ENCODE measurements at places on chromosomes 5 and 9. TPM values are rescaled to one million over a fixed set of nuclear protein-coding genes. Genes with fewer than 3 reads are reported as not detected.
A peak's percentile ranks its signal among the peaks of the same experiment; 100 is the strongest.

DNA sequence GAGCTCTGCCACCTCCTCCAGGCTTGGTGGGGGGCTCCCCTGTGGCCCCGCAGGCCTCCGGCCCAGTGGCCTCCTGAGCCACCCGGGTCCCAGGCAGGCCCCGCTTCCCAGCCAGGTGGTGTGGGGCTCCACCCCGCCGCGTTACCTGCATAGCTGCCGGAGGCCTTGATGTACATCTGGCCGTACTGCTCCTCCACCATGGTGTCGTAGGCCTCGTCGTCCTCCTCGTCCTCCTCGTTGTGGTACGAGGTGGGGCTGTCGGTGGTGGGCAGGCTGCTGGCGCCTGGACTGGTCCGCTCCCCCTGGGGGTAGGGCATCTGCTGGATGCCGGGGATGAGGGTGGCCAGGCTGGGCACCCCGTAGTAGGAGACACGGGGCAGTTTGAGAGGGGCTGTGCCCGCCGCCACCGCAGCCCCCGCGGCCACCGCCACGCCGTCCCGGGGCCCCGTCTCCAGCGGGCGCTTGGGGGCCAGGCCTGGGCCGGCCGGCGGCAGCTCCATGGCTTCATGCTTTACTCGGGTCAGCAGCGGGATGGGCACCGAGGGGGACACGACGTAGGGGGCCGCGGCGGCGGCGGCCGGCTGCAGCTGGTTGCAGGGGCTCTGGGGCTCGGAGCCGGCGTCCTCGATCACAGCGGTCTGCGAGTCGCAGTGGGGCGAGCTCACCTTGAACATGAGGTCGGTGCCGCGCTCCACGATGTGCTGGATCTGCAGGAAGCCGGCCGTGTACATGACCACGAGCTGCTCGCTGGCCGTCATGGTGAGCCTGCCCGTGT lies 45.4 kb downstream of the NACC2 start:
- no peaks in the 10 kb centered on the region for H3K27me3 ChIP-seq
- H3K27ac ChIP-seq, result no peak overlapping the region
- peaks cover 21% of the 10 kb centered on the region for H3K36me3 ChIP-seq
- H3K4me3 ChIP-seq, result no peak overlapping the region
- H3K4me1 ChIP-seq, result peaks cover 37% of the 10 kb centered on the region
- no peak for DNase-seq

The LTC4S gene
- total RNA-seq, result 12.6 TPM

GRCh38 chr5:65809817-65810531 lies 88.0 kb downstream of the NLN start:
- DNase-seq, result no peak
- no peaks in the 10 kb centered on the region for H3K4me1 ChIP-seq
- H3K27me3 ChIP-seq, result no peaks in the 10 kb centered on the region
- no peak overlapping the region for H3K27ac ChIP-seq
- H3K36me3 ChIP-seq, result no peaks in the 10 kb centered on the region
- H3K4me3 ChIP-seq, result no peak overlapping the region

DNA sequence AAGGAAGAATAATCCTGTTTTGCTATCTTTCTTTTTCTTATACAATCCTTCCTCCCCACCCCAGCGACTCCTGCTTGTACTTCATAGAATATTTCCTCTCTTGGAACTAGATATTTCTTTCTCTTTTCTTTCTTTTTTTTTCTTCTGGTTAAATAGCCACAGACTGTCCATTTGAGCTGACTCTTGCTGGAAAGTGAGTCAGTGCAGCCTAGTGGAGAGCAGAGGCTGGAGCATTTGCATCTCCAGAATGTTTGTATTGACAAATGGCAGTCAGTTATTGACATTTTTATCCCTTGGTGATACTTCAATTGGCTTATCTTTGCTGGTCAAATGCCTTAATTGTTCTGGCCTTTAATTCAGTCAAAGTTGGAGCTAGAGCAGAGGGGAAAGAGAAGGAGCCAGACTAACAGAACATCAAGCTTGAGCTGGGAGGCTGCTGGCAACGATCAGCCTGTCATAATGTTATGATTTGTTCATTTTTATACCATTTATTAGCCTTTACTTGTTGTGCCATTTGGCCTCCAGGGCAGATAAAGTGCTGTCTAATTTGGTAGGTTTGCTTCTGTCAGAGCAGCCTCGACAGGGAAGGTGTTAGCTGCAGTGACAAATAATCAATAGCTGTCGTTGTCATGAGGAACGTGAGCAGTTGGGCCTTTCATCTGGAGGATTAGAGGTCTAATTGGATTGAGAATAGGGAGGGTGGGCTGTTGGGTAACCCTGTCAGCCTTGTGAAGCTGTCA lies 69.0 kb downstream of the INVS start:
- H3K27ac ChIP-seq, result no peak overlapping the region
- no peaks in the 10 kb centered on the region for H3K4me1 ChIP-seq
- no peaks in the 10 kb centered on the region for H3K27me3 ChIP-seq
- no peak overlapping the region for H3K4me3 ChIP-seq
- DNase-seq, result no peak

DNA sequence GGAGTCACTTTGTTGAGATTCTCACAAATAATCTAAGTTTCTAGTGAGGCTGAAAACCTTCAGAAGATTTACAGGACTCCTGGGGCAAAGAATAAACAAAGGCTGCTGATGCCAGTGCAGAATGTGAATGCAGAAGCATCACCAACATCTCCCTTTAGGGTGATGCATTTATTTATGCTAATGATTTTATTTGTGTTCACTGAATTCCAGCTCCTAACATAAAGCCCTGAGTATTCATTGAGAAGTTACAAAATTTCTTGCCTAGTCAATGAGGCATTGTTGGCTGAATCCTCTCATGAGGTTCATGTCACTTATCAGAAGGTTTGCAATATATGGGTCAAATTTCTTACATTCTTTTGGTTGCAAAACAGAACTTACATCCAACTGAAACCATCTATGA lies 70.0 kb downstream of the GRIN3A start:
- no peak overlapping the region for H3K27ac ChIP-seq
- no peaks in the 10 kb centered on the region for H3K27me3 ChIP-seq
- H3K4me3 ChIP-seq, result no peak overlapping the region
- H3K4me1 ChIP-seq, result no peaks in the 10 kb centered on the region
- no peak for DNase-seq

DNA sequence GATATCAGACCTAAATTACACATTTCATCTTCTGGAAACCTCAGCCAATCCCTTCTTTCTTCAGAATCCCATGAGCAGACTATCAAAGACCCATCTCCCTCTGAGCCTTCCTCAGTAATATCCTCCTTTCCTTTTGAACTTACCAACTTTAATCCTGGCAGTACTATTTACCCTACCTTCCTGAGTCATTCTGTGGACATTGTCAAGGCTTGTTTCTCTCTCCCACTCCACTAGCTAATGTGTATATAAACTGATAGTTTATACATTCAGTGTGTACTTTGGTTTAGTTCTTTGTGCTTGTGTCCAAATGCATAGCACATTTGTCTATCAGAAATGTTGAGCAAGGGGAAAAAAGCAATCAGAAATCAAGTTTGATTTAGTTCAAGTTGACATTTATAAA lies 568.3 kb downstream of the CSNK1G3 start:
- DNase-seq, result no peak
- H3K4me3 ChIP-seq, result no peak overlapping the region
- H3K27me3 ChIP-seq, result no peaks in the 10 kb centered on the region
- H3K4me1 ChIP-seq, result no peaks in the 10 kb centered on the region
- no peak overlapping the region for H3K27ac ChIP-seq

DNA sequence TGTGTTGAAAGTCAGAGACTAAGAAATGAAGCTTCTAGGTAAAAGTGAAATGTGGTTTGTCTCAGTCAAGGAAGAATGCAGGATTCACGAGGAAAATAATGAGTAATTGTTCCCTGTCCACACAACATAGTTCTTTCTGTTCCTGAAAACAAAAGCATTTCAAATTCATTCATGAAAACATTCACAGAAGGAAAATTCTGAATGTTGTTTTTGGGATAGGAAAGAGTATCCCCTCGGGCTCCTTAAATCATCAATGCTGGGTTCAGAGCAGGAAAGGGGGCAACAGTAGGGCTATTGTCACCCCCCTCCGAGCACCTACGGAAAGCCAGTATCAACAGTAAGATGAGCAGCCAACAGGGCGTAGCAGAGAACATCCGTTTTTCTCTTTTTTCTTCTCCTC lies 769.9 kb upstream of the ADAMTS16 start:
- no peaks in the 10 kb centered on the region for H3K27me3 ChIP-seq
- H3K4me3 ChIP-seq, result no peak overlapping the region
- H3K36me3 ChIP-seq, result no peaks in the 10 kb centered on the region
- no peak overlapping the region for H3K27ac ChIP-seq
- no peak for DNase-seq

- H3K4me3 ChIP-seq, result no peak overlapping the region
- DNase-seq, result no peak
- H3K4me1 ChIP-seq, result peaks cover 33% of the 10 kb centered on the region
- peak overlapping the region; percentile 63 for H3K27ac ChIP-seq
These were observed 11.0 kb upstream of the ABL1 start for GRCh38 chr9:130824079-130824478.

The FAM174A gene
- 59.1 TPM for total RNA-seq

- peaks cover 95% of the 10 kb centered on the region for H3K36me3 ChIP-seq
- no peak overlapping the region for H3K4me3 ChIP-seq
- H3K27ac ChIP-seq, result peak overlapping the region; percentile 52
- DNase-seq, result peak; percentile 15
- peaks cover 18% of the 10 kb centered on the region for H3K4me1 ChIP-seq
These were observed 18.6 kb downstream of the RALGDS start for GRCh38 chr9:133102190-133103021.

DNA sequence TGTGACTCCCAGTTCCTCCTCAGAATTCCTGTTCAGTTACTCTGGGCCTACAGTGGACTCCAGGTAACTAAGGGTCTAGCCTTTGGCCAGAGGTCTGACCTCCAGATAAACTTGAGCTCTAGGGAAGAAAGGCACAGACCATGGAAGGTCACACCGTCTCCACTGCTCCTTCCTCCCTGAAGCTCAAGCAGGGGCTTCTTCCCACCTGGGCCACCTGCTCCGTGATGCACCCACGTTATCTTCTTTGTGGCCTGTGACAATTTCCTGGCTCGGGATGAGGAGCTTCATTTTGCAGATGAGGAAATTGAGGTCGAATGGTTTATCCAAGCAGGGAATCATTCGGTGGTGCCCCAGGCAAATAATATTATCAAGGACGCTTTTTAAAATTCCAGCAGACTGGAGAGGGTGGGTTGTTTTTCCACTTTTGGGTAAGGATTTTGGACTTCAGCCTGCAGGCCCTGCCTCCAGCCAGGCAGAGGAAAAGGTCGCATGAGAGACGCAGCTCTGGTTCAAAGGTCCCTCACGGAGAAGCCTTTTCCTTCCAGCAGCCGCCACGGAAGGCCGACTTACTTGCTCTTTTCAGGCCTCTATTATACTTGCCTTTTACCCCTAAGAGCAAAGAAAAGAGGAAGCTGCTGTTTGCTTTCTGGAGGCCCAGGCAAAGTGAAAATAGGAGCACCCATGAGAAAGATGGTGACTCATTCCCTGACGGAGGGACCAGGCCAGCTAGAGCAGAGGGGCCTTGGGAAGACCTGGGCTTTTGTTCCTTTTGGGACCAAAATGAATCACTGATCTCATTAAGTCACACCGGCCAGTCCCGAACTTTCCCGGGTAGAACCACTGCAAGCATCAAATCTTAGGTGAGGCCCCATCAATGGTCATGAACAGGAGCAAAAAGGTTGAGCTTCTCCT lies 22.8 kb upstream of the DUSP1 start:
- peak overlapping the region; percentile 92 for H3K27ac ChIP-seq
- H3K4me3 ChIP-seq, result no peak overlapping the region
- H3K36me3 ChIP-seq, result no peaks in the 10 kb centered on the region
- no peaks in the 10 kb centered on the region for H3K27me3 ChIP-seq
- H3K4me1 ChIP-seq, result peaks cover 69% of the 10 kb centered on the region
- DNase-seq, result no peak

The SLC25A48 gene
- total RNA-seq, result 0.56 TPM

GRCh38 chr9:137745541-137745991 lies 126.8 kb downstream of the EHMT1 start:
- peak; percentile 70 for DNase-seq
- peaks cover 19% of the 10 kb centered on the region for H3K36me3 ChIP-seq
- H3K4me3 ChIP-seq, result no peak overlapping the region

GRCh38 chr5:14481349-14481748 lies 100.2 kb upstream of the OTULINL start:
- no peaks in the 10 kb centered on the region for H3K4me1 ChIP-seq
- H3K4me3 ChIP-seq, result no peak overlapping the region
- H3K27me3 ChIP-seq, result no peaks in the 10 kb centered on the region

- DNase-seq, result no peak
- H3K4me1 ChIP-seq, result peaks cover 12% of the 10 kb centered on the region
- no peak overlapping the region for H3K27ac ChIP-seq
- H3K36me3 ChIP-seq, result no peaks in the 10 kb centered on the region
These were observed 9.7 kb upstream of the UBAP1 start for GRCh38 chr9:34169125-34169524.

DNA sequence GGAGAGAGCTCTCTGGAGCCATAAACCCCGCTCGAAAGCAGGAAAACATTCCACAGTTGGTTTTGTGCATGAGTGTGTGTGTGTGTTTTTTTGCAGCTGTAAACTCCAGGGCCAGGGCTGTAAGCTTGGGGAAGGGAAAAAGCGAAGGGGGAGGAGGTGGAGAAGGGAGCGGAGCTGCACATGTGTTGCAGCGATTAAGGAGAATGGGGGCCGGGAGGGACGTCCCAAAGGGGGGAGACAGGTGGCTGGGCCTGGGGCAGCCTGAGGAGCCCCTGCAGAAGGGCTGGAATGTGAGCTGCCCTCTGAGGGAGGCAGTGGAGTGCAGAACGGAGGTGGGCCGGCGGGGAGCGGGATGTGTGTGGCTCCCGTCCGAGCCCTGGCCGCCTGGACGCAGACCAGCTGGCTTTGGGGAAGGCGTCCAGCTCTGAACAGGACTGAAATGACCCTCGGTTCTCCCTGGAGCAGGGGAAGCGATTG lies 2.7 kb upstream of the MYMK start:
- no peaks in the 10 kb centered on the region for H3K27me3 ChIP-seq
- DNase-seq, result no peak
- H3K27ac ChIP-seq, result no peak overlapping the region
- H3K36me3 ChIP-seq, result no peaks in the 10 kb centered on the region
- H3K4me1 ChIP-seq, result peaks cover 24% of the 10 kb centered on the region

DNA sequence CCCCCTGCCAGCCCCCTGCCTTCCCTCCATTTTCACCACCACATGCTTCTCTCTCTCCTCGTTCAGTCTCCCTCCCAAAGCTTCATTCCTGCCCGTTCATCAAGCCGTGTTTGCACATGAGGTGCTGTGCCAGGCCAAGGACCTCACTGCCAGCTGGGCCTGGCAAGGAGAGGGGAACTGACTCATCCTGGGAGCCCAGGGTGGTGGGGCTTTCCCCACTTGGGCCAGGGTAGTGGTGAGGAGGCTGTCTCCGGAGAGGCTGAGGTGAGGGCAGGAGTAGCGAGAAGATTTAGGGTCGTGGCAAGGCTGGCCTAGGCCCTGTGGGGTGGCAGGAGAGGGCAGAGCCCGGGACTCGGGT lies 30.4 kb upstream of the NOTCH1 start:
- DNase-seq, result peak; percentile 42
- no peak overlapping the region for H3K27ac ChIP-seq
- H3K4me1 ChIP-seq, result no peaks in the 10 kb centered on the region
- no peak overlapping the region for H3K4me3 ChIP-seq
- no peaks in the 10 kb centered on the region for H3K36me3 ChIP-seq

GRCh38 chr5:80399526-80400239 lies 8.2 kb upstream of the ZFYVE16 start:
- no peaks in the 10 kb centered on the region for H3K27me3 ChIP-seq
- H3K4me1 ChIP-seq, result no peaks in the 10 kb centered on the region
- H3K4me3 ChIP-seq, result no peak overlapping the region

GRCh38 chr9:2691626-2692025 lies 25.7 kb upstream of the KCNV2 start:
- no peak overlapping the region for H3K27ac ChIP-seq
- no peaks in the 10 kb centered on the region for H3K27me3 ChIP-seq
- no peak for DNase-seq
- H3K4me1 ChIP-seq, result no peaks in the 10 kb centered on the region
- no peak overlapping the region for H3K4me3 ChIP-seq

- H3K4me3 ChIP-seq, result no peak overlapping the region
- no peaks in the 10 kb centered on the region for H3K36me3 ChIP-seq
- peaks cover 30% of the 10 kb centered on the region for H3K4me1 ChIP-seq
- no peaks in the 10 kb centered on the region for H3K27me3 ChIP-seq
- peak overlapping the region; percentile 74 for H3K27ac ChIP-seq
These were observed 441.9 kb upstream of the PIK3R1 start for GRCh38 chr5:67773411-67774266.
